Germinal center (tissue), 1 donor: ENCODE measurements at places on chromosomes 16 and 17.

DNA sequence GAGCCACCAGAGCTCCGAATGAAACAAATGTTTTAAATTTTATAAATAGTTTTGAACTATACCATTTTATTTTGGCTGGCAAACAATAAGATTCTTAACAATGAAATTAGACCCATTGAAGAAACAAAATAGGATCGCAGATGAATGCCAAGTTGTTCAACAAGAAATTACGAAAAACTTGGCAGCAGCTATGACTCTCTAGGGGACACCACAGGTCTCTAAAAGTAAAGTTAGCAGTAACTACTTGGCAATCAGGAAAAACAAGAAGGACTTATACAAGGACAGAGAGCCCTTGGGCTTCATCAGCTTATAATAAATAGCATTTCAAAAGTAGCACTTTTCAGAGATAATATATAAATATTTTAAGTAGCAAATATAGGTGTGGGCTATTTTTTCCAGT is 603.8 kb upstream of the PSMD7 start:
- DNase-seq, result no peak

GRCh38 chr16:14510939-14511799 is 118.9 kb downstream of the PARN start:
- DNase-seq, result no peak

DNA sequence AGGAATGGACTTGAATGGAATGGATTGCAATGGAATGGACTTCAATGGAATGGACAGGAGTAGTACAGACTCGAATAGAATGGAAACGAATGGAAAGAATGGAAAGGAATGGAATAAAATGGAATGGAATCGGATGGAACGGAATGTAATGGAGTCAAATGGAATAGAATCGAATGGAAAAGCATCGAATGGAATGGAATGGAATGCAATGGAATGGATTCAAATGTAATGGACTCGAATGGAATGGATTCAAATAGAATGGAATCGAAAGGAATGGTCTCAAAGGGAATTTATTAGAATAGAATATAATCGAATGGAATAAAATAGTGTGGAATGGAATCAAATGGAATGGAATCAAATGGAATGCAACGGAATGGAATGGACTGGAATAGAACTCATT is 484.9 kb upstream of the WSB1 start:
- no peak for DNase-seq

GRCh38 chr17:66665194-66665593 is 169.7 kb upstream of the CACNG5 start:
- DNase-seq, result no peak

- DNase-seq, result peak; percentile 41
Measured at GRCh38 chr16:82456683-82457082, 170.1 kb upstream of the CDH13 start.

DNA sequence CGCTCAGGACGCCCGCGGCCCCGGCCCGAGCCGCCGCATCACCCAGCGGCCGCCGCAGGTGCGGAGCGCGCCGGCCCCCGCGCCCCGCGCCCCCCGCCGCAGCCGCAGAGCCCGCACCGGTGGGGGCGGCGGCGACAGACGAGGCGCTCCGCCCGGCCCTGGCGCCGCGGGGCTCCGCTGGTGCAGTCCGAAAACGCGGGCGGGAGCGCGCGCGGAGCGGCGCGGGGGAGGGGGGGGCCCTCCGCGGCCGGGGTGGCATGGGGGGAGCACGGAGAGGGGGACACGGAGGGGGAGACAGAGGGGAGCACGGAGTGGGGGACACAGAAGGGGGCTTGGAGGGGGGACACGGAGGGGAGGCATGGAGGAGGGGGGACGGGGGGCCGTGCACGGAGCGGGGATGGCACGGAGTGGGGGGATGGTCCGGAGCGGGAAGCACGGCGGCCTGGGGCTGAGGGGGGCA is at the start of gene AATK:
Gene AATK (minus strand): TSS at position 189 of the 460 bp plus-strand sequence. CDS start 229 bp downstream, outside the sequence.
- DNase-seq, result no peak

GRCh38 chr17:4544951-4545216 is 10.3 kb downstream of the MYBBP1A start:
- no peak for DNase-seq

GRCh38 chr16:57863434-57864160 is 61.3 kb upstream of the KIFC3 start:
- DNase-seq, result no peak

- no peak for DNase-seq
Measured at GRCh38 chr17:7839876-7840261, 5.9 kb downstream of the KDM6B start.

GRCh38 chr16:66598111-66598510 is 6.4 kb upstream of the CMTM3 start:
- no peak for DNase-seq

- DNase-seq, result no peak
Measured at GRCh38 chr17:57016071-57016763, 38.3 kb downstream of the SCPEP1 start.
